ENCODE measurements at places on chromosomes 3 and 15.

DNA sequence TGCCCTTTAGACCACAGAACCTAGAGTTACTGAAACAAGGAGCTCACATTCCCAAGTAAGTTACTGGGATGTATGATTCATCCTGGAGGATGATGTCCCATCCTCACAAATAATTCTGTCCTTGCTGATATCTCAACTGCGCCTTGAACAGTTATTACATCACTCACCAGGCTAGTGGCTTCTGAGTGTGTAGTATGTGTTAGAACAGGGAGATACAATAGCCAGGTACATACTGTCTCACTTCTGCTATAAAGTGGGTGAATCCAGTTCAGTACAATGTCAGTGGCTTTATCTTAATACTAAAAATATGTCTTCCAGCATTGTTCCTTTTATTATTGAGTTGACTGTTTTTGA, 483.2 kb upstream of the FRG2C start:
- DNase-seq: no peak

- DNase-seq: no peak
These were observed 29.5 kb downstream of the ATOSA start for GRCh38 chr15:52649686-52650085.

DNA sequence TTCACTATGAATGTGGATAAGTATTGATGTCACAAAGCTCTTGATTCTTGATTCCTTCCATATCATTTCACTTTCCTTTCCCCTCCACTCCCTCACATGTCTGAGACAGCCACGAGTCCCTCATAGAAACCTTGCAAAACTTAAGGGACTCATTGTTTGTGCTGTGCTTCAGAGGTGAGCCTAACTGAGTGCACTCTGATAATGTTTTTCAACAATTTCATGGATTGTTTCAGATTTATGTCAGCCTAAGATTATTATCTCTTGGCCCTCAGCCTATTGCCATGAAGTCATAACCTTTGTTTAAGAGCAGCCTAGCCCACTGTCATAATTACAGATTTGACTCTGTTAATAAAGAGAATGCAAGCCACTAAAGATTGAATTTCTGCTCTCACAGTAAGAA, 363.6 kb downstream of the MECOM start:
- no peak for DNase-seq

- DNase-seq: no peak
These were observed 43.6 kb upstream of the WWTR1 start for GRCh38 chr3:149701206-149701976.

DNA sequence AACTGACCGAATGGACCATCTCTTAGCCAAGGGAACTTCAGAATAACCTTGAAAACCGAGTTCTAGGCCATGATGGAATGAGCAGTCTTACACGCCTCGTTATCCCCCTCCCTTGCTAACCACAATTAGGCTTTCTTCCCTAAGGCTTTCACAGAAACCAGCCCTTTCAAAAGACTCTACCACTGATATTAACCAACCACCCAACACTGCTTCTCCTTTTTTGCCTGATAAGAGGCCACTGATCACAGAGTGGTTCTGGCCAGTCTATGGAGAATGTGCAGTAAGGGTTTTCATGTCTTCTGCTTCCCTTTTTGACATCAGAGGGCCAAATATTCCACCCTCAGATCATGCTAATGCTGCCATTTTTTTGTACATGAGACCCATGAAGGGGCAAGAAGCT, 59.3 kb downstream of the MCF2L2 start:
- DNase-seq: no peak

DNA sequence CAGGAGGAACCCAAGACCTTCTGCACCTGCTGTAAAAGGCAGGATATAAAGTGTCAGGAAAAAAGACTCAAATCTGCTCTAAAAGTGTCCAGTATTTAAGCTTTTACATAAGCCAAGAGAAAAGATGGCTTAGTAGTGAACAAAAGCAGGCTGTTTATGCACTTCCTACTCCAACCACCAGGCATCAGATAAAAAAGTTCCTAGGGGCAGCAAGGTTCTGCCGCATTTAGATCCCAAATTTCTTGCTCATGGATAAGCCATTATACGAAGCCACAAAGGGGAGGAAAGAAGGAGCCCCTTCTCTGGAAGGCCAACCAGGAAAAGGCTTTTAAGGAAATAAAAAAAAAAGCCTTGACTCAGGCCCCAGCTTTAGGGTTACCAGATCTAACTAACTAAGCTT, 10.6 kb upstream of the SLC9C1 start:
- no peak for DNase-seq

- DNase-seq: no peak
These were observed 637.9 kb downstream of the NLGN1 start for GRCh38 chr3:174035328-174035886.

GRCh38 chr15:77748078-77749064, 115.7 kb upstream of the LINGO1 start:
- no peak for DNase-seq

GRCh38 chr15:78681281-78682003, 40.4 kb upstream of the CHRNB4 start:
- no peak for DNase-seq

- DNase-seq: no peak
These were observed 25.2 kb upstream of the C2CD4B start for GRCh38 chr15:62190274-62190673.

All from activated naive CD8-positive, alpha-beta T cell treated with anti-CD3 and anti-CD28 coated beads, Interleukin-2, amount 10 ng/mL, durations not matched to agents 7 days and 5 days (primary cell).